ENCODE measurements at places on chromosomes 13 and 19. TPM values are rescaled to one million over a fixed set of nuclear protein-coding genes. Genes with fewer than 3 reads are reported as not detected.

The LILRB4 gene
- total RNA-seq: 0.15 TPM

The ZIC5 gene
- total RNA-seq: not detected

The ZNF792 gene
- 14.7 TPM for total RNA-seq

The NOSIP gene
- total RNA-seq: 222 TPM

The MYADM gene
- total RNA-seq: 524 TPM

The ZNF415 gene
- total RNA-seq: 0.58 TPM
